ENCODE measurements at places on chromosomes 16 and 17.

GRCh38 chr17:16480995-16481394 lies 11.0 kb downstream of the LRRC75A start:
- no peak for DNase-seq

- DNase-seq, result no peak
Observed at GRCh38 chr17:21508211-21508610, 132.1 kb downstream of the KCNJ12 start.

- DNase-seq, result no peak
Observed at GRCh38 chr17:70702683-70703255, 533.4 kb downstream of the KCNJ2 start.

DNA sequence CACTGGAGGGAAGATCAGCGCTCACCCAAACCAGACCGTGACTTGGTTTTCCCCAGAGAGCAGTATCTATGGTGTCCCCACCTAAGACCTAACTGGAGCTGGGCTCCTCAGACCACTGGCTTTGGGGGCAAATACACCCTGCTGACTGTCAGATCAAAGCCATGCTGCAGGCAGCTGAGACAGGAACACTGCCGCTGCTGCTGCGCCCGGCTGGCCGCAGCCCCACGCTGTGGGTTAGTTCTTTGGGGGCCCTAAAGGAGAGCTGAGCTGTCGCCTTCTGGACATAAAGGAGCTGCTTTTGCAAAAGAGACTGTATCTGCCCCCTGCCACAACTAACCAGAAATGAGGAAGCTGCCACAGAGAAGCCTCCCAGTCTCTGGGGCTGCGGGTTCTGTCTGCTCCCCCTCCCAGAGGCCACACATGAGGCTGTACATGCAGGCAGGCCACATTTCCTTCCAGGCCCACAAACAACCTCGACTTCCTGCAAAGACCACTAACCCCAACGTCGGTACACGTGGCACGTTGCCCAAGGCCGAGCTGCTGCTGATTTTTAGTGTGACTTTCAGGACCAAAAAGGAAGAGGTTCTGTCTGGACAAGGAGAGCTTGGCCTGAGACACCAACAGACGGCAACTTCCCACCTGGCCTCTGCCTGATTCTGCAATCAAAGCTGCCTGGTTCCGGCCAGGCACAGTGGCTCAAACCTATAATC lies 18.2 kb upstream of the ABR start:
- DNase-seq, result peak; percentile 82

DNA sequence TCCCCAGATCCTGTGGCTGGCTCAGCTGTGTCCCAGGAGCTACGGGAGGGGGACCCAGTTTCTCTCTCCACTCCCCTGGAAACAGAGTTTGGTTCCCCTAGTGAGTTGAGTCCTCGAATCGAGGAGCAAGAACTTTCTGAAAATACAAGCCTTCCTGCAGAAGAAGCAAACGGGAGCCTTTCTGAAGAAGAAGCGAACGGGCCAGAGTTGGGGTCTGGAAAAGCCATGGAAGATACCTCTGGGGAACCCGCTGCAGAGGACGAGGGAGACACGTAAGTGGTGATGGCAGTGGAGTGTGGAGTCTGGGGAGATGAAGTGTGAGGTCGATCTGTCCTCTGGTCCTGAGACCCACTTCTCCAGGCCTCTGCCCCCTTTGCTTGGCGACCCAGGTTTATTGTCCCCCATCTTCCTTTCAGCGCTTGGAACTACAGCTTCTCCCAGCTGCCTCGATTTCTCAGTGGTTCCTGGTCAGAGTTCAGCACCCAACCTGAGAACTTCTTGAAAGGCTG lies 585 bp downstream of the WRAP53 start:
- DNase-seq, result no peak

Data from umbilical cord (tissue), 2 donors.